Stimulated activated CD4-positive, alpha-beta T cell treated with anti-CD3 and anti-CD28 coated beads, Interleukin-15, amount 100 ng/mL, for 1 hour (primary cell): ENCODE measurements at places on chromosomes 13 and 19.

DNA sequence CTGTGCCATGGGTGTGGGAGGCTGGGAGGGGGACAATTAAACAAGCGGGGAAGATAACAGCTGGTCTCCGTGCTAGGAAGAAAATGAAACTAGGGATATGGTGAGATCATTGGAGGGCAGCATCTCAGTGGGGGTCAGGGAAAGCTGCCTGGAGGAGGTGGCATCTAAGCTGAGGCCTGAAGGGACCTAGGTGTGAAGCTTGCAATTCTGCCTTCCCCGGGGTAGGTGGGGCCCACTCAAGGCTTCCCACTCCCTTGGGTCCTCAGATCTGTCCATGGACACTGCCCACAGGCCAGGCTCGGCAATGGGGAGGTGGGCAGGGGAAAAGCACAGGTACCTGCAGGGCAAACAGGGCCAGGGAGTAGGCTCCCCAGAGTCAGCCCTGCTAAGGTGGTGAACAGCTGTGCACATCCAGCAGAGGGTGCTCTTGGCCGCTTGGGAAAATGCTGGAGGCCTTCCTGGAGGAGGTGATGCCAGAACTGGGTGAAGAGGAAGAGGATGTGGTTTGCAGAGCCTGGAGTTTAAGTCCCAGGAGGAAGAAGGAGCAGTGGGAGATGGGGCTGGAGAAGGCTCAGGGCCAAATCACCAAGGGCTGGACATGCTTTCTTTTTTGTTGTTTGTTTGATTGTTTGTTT, 25.7 kb upstream of the CCNE1 start:
- no peak for DNase-seq

DNA sequence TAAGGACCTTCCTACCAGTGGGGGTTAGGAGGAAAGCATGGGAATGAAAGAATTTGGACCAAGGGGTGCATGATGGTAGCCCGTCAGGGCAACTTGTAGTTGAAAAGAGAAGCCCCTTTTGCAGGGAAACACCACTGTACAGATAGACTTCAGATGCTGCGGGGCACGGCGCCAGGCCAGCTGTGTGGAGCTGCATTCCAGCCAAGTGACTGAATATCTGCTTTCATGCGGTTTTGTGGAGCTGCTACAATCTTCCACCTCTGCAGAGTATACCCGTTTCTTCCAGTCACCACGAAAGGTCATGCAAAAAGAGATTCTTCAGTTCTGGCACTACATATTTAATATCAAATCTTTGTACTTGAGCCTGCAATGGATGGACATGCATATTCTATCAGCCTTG, 104.7 kb downstream of the RGCC start:
- no peak for DNase-seq

DNA sequence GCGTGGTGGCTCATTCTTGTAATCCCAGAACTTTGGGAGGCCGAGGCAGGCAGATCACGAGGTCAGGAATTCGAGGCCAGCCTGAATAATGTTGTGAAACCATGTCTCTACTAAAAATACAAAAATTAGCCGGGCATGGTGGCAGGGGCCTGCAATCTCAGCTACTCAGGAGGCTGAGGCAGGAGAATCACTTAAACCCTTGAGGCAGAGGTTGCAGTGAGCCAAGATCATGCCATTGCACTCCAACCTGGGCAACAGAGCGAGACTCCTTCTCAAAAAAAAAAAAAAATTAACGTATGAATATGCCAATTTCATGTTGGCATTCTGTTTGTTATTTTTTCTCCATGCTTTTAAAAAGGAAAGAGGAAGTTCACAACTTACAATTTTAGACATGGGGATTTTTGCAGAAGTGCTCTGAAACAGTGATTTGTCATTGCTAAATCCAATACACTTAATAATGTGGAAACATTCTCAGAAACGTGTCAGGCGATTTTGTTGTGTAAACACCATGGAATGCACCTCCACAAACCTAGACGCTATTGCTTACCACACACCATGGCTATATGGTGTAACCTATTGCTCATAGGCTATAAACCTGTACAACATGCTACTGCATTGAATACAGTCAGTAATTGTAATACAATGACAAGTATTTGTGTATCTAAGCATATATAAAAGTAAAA, 115.9 kb upstream of the PCDH20 start:
- DNase-seq, result no peak

DNA sequence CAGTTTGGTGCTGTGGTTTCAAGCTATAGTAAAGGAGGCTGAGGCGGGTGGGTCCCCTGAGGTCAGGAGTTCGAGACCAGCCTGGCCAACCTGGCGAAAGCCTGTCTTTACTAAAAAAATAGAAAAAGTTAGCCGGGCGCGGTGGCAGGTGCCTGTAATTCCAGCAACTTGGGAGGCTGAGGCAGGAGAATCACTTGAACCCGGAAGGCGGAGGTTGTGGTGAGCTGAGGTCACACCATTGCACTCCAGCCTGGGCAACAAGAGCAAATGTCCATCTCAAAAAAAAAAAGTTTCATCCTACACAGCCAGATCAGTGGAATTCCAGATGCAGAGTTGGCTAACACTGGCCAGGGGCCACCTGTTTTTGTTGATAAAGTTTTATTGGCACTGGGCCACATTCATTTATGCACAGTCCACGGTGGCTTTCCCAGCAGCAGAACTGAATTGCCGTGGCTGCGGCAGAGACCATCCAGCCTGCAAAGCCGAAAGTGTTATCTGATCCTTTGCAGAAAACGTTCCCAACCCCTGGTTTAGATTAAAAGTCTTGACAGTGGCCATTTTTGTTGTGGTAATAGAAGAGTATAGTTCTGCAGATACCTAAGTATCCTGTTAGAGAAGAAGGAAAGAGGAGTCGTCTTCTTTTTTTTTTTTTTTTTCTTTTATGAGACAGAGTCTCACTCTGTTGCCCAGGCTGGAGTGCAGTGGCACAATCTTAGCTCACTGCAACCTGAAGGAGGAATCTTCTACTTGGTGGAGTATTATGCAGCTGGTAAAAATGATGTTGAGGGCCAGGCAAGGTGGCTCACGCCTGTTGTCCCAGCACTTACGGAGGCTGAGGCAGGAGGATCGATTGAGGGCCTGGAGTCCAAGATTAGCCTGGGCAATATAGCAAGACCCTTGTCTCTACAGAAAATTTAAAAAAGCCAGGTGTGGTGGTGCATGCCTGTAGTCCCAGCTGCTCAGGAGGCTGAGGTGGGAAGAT, 8.7 kb downstream of the NCLN start:
- no peak for DNase-seq

DNA sequence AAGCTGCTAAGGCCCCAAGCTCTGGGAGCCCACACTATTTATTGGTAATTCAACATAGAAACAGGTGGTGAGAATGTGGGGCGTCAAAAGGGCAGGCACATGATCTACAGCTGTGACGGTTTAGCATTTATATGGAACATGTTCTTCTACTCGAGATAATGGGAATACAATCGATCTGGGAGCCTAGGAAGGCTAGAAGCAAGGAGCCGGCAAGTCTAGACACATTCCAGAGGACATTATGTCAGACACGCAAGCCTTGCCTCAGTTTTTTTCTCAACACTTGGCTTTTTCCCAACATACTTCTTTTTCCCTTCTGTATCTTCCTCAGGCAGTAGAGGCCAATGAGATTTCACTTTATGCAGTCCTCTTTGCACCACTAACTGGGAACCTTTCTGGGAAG, 315.7 kb upstream of the SLITRK5 start:
- DNase-seq, result no peak

GRCh38 chr19:6020166-6020882, 42.4 kb upstream of the RANBP3 start:
- no peak for DNase-seq

DNA sequence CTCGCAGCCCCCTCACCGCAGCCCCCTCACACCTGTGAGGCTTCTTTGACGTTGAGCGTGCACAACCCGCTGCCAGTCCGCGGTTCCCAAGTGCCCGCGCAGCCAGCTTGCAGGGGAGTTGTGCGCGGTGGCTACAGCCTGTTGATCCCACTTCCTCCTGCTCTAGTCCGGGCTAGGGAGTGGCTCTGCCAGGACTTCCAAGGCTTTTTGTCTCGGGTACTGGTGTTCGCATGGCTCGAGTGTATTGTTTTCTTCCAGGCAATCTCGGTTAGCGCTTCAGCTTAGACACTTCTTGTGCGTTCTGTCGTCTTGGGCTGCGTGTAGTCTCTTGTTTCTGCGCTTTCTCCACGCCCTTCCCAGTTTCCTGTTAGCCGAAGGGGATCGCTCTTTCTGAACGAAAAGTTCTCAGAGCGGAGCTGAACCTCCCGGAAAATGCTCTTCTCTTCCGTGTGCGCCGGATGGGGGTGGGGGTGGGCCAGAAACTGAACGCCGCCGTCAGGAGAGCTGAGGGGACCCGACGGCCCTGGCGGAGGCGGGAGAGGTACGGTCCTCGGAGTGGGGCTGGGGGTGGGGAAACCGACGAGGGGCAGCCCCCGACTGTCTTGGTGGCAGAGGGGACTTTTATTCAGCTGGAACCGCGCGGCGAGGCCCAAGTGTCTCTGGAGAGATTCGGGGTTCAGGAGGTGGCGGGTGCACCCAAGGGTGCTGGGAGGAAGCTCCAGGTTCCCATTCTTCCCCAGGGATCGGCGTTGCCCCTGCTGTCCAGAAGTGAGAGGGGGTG, 697 bp upstream of the DGKH start:
- no peak for DNase-seq

DNA sequence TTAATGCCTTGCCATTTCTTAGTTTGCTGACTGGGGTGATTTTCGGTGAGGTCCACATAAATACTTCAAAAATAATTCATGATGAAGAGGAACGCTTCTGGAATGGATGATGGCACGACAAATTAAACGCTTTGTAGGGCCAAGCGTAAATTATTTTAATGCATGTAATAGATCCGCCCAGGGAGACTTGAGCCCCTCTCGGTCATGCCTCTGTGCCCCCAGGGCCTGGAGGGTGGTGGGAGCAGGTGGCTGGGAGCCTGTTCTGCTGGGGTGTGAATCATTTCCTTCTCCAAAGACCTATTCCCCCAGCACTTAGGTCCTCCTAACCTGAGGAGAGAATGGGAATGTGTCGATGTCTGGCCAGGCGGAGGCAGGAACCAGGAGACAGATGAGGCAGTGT, 350.6 kb downstream of the ZNF536 start:
- no peak for DNase-seq

DNA sequence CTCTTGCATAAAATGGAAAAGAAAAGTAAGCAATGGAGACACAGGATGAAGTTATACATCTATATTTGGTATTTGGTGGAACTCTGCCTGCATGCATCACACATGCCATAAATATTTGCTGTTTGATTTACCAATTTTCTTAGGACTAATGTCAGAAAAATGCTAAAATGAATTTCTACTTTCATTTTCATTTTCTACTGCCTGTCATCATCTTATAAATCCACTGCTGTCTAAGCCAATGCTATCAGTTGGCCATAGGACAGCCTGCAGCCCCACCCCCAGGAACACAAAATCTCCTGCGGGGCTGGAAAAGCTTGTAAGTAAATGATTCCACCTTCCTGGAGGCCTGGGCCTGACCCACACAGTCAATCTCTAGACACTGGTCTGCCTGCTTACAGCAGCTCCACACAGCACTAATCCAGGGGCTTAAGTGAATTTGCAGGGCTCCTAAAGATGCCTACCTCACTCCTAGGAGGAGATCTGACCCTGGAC, 122.0 kb downstream of the ENOX1 start:
- DNase-seq, result no peak

DNA sequence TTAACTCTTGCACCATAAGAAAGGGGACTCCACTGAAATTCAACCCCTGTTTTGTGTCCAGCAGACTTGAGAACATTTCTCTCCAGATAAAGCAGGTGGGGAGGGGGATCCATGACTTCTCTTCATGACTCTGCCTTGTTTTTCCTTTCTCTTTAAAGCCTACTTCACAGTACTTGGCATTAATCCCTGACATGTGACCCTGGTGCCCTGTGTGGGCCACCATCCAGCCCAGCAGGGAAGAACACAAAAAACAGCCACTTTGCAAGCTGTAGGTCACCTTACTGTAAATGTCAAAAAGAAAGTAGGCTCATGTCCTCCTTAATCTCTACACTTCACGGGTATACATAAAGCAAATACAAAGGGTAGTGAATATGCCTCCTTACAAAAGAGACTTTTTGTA, 30.3 kb upstream of the TPP2 start:
- DNase-seq, result no peak
